Stimulated activated CD8-positive, alpha-beta memory T cell treated with anti-CD3 and anti-CD28 coated beads, Interleukin-7, amount 100 ng/mL, for 1 hour (primary cell): ENCODE measurements at places on chromosomes 4 and X.

DNA sequence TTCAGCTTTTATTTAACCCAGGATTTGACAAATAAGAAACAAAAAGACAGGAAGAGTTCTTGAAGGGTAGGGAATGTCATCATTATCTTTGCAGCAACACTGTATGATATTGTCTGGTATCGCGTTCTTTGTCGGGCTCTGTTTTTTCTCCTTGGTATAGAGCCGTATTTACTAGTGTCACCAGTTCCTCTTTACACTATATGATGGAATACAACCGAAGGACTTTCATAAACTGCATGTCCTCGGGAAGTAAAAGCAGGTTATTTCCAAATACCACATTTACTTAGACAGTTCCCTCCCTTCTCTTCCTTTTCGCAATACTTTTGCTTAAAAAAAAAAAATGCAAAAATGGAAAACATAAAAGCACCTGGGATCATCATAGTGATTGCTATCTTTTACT, 96.6 kb upstream of the IL13RA1 start:
- no peak for DNase-seq

GRCh38 chr4:169033660-169034059, 23.6 kb upstream of the CBR4 start:
- no peak for DNase-seq

DNA sequence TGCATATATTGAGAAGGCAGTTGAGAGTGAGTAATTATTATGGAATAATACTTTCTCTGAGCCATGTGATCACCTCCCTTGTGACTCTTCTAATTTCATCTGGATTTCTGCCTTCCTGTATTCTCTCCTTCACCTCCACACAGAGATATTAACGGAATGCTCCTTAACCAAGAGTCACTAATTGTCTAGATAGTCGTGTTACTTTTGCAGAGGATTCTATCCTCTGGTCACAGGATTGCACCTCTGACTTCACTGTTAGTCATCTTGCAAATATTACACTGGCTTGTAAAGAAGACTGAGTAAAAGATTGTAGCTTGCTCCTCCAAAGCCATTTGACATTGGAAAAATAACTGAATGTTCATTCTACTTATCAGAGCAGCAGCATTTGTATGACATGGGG, 160.9 kb downstream of the SH2D1A start:
- DNase-seq: no peak

DNA sequence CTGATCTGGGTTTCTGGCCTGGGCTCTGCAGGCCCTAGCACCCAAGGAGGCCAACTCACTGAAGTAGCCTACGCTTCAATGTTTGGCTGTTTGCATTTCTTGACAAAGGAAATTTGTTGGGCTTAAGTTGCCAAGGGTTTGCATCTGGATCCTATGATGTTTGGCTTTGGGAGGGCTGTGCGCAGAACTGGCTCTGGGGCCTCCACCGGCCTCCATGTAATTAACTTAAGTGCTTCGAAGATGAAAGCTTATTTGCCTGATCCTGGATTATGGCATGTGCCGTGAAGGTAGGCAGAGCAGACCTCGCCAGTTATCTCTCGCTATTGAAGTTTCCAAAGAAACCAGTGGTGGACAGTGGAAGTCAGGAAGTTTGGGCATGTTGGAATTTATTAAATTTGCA, 124.3 kb upstream of the STX18 start:
- DNase-seq: no peak

- no peak for DNase-seq
These were observed 6.5 kb downstream of the CRLF2 start for GRCh38 chrX:1205681-1206611.

DNA sequence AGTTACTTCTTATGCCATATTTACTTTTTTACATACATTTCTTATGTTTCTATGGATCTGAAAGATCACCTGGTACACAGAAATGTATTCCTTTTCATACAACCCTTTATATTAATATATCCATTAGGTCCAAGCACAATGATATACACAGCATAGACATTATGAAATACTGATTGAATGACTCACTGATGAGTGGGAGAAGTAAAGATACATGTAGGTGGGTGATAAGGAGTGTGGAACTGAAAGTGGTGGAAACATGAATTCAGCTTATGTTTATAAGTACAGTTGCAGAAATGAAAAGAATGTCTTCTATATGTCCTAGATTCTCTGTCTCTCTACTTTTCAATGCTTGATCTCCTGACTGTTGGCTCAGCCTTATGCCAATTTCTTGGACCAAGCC, 87.9 kb downstream of the YIPF7 start:
- no peak for DNase-seq

DNA sequence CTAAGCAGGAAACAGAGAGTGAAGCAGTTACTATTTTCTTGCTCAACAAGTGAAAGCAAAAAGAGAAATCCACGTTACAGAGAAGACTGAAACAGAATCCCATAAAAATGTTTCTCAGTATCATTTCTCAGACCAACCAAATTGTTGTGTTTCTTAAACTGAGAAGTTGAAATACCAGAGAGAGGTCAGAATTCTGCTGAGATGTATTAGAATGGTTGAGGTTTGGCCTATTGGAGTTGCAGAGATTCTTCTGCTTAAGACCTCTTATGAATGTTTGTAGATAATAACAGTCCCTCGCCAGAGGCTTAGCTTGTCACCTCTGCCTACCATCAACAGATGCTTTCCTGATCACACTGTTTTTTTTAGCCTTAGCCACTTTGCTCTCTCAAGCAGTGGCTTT, 481.4 kb downstream of the TRIML1 start:
- no peak for DNase-seq

DNA sequence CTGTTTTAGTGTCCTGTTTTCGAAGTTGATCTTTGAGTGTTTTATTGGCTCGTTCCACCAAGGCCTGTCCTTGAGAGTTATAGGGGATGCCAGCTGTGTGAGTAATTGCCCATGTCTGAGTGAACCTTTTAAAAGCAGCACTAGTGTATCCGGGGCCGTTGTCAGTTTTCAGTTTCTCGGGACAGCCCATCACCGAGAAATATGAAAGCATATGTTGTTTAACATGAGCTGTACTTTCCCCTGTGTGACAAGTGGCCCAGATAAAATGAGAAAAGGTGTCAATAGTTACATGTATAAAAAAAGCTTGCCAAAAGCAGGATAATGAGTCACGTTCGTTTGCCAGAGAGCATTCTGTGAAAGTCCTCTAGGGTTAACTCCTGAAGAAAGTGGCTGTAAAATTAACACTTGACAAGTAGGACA, 48.6 kb upstream of the RASSF6 start:
- no peak for DNase-seq

DNA sequence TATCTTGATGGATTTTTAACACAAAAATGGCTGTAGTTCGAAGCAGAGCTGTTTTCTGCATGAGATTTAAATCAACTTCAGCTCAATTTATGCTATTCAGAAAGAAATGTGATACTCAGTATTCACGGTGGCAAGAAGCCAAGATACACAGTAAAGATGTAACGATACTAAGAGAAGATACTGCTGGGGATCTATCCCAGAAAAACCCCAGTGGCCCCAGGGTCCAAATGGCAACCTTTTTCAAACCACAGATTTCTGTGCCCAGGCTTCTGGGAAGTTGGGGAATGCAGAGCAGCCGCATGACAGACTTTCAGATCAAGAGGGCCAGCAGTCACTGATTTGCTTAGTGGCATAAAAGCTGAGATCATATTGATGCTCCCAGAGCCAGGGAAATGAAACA, 353.9 kb downstream of the AFF2 start:
- no peak for DNase-seq

DNA sequence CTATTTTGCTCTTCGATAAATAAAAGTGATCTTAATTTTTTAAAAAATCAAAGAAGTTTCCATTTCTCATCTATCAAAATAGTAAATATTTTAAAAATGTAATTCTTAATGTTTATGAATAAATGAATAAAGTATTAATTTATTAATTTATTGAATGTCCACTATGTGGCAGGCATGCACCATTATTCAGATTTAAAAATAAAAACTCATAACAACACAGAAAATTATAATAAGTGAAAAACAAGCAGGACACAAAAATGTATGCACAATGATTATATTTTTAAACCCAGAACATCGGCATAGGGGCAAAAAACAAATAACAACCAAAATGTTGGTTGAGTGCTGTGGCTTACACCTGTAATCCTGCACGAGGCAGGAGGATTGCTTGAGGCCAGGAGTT, 5.3 kb upstream of the PYURF start:
- no peak for DNase-seq

DNA sequence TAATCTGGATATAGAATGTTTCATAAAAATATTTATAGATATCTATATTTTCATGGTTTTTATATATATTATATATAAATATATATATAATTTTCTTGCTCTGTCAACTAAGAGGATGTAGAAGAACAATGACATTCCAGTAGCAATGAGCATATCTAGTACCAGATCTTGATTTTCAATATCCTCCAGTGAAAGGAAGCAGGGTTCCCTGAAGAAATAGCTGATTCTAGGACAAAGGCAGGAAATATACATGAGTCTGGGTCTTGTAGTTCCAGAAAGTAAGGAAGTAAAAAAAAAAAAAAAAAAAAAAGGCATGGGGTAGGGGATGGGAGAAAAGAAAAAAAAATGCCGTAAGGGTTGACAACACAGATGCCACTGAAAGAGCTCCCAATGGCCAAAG, 241.4 kb downstream of the RASL11B start:
- no peak for DNase-seq

DNA sequence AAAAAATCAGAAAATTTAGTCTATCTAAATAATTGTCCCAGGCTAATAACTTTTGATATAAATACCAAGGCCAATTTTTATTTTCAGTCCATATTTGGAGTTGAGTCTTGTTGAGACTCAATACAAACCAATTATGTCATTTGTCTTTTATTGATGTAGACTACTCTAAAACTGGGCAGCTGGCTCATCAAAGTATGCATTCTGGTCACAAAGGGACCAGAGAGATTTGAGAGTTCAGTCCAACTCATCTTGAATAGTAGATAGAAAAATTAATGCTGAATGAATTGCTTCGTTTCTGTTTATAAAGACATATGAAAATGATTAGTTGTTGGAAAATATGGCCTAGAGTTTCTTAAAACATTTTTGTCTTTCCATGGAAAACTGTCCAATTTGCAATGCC, 412.5 kb upstream of the KLHL4 start:
- DNase-seq: no peak

DNA sequence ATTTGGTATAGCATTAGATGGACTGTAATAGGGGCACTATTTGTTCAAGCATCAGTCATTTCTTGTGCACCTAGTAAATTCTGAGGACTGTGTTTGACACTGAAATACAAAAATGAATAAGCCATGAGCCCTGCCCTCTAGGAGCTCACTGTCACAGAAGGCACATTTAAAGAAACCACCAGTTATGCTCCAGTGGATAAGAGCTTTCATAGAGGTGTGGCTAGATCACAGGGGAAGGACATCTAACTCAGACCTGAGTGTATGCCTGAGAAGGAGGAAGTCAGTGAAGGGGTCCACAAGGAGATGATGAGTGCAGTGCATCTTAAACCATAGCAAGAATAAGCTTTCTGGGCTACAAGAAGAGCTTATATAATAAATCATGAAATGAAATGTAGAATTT, 40.1 kb downstream of the BTC start:
- no peak for DNase-seq

- no peak for DNase-seq
These were observed 1.7 kb upstream of the AFP start for GRCh38 chr4:73434311-73434710.

DNA sequence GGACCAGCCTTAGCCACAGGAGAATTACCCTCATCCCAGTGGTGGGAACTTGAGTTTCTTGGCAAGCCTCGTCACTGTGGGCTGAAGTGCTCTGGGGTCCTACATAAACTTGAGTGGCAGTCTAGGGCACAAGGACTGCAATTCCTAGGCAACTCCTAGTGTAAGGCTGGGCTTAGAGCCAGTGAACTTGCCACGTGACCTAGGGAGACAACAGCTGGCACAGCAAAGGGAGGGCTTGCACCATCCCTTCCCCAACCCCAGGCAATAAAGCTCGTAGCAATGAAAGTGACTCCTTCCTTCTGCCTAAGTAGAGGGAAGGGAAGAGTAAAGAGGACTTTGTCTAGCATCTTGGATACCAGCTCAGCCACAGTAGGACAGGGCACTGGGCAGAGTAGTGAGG, 81.8 kb downstream of the TEX11 start:
- no peak for DNase-seq

DNA sequence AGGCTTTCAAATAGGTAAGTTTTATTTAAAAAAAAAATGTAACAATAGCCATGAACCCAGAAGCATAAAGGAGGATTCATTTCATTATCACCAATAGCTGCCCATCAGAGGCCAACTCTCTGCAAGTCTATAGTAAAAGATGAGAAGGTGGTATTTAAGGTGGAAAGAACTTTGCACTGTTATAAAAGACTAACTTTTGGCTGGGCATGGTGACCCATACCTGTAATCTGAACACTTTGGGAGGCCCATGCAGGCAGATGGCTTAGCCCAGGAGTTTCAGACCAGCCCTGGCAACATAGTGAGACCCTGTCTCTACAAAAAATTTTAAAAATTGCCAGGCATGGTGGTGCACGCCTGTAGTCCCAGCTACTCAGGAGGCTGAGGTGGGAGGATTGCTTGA, 43.3 kb downstream of the RPS3A start:
- DNase-seq: no peak

- no peak for DNase-seq
These were observed 2440.0 kb downstream of the PCDH7 start for GRCh38 chr4:33160126-33160525.
